ENCODE measurements at places on chromosomes 11 and 22.

GRCh38 chr11:86660088-86660487 lies 12.3 kb downstream of the ME3 start:
- no peak for DNase-seq

GRCh38 chr11:45209891-45210699 lies 63.7 kb downstream of the PRDM11 start:
- peak; percentile 74 for DNase-seq

DNA sequence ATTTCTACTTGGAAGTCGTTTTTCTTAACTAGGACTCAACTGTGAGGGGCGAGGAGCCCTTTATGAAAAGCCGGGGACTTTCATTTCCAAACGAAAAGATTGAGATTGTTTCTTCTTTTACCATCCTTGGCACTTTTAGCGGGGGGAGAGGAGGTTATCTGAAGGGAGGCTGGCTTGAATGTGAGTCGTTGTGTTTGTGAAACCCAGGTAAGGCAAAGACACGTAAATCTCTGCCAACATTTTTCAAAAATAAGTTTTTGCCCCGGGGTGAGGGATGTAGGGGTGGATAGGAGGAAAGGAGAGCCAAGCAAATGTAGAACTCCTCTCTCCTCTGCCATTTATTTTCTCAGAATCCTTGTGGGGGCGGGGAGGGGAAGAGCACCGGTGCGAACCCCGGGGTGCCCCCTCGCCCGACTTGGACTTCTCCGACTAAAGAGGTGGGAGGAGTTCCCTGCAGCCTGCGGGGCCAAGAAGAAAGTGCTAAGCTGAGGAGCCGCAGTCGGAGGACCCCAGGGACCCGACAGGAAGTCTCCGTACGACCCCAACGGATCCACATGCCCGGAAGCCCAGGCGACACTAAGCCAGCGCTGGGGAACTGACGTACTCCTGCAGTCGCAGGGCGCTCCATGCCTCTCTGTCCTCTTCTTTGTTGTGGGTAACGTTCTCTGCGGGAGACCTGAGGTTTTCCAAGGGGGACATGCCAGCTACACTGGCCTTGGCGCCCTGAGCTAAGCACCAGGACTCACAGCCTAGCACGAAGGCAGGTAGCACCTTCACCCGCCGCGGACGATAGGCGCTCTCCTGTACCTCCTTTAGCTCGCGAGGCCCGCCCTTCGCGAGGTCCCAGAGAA lies 2.4 kb upstream of the WT1 start:
- no peak for DNase-seq

GRCh38 chr11:33606762-33607161 lies 93.9 kb downstream of the C11orf91 start:
- no peak for DNase-seq

GRCh38 chr11:10309163-10310093 lies 4.6 kb downstream of the ADM start:
- DNase-seq = peak; percentile 41

DNA sequence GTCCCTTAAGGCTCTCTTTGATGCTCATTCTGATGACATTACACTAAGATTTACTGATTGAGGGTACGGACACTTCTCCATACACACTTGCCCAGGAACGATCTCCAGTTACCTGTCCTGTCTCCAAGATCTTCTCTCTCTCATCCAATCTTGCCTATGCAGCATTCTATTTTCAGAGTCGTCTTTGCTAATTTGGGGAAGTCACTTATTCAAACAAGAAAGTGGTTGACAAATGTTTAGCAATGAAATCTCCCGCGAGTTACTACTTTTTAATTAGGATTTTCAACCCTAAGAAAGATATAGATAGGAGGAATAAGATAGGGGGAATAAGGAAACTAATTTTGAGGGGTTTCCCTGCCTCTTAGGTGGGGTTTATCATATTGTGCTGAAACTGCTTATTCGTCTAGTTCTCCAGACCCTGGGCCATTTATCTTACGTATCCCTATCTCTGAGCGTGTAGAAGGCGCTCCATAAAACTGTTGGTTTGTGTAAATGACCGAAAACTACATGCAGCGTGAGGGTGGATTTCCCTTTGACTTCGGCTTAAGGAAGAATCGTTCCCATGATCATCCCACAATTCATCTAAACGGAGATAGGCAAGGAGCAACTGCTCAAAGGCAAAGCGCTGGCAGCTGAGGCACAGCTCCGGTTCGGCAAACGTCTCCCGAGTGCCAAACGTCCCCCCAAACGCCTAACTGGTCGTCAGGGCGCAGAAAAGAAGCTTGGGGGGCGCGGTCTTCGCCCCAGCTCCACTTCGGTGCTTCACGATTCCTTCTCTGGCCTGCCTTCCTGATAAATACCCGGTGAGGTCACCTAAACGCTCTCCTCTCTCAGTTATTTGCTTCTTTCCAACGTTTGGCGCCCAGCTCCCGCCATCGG lies 804 bp downstream of the APIP start:
- DNase-seq = no peak

GRCh38 chr22:37932821-37933578 lies 20.4 kb downstream of the C22orf23 start:
- no peak for DNase-seq

DNA sequence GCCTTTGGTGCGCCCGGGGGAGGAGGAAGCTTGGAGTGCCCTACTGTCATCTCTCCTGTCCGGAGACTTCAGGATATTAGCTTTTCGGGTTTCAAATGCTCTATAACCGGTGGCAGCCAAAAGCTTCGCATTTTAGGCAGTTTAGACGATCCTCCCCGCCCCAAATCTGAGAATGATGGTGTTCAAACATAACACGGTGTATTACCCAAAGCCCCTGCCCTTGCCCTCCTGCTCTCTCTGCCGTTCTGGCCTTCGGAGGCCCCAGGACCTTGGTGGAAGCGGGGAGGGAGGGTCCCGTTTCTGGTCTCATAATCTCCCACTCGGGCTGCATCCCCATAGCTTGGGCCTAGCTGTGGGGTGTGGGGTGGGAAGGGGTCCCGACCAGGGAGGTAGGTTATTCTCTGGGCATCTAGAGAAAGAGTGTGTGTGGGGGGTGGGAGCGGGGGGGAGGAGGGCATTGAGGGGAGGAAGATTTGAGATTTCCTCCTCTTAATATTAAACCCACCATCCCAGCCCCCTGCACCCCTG lies 2.3 kb downstream of the PKNOX2 start:
- no peak for DNase-seq

DNA sequence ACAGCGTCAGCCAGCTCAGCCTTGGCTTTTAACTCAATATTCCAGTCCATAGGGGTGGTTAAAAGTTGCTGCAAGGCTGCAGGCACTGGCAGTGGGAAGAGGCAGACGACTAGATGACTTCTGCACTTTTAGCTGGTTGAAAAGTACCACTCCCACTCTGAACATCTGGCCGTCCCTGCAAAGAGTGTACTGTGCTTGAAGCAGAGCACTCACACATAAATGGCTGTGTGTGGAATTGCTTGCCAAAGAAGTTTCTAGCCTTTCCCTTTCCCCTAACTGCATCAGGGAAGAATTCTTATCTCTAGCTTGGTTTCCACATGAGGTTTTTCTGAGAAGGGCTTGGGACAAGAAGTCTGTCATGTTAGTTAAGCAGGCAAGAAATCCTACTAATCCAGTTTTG lies 5.1 kb upstream of the PHLDB1 start:
- no peak for DNase-seq

DNA sequence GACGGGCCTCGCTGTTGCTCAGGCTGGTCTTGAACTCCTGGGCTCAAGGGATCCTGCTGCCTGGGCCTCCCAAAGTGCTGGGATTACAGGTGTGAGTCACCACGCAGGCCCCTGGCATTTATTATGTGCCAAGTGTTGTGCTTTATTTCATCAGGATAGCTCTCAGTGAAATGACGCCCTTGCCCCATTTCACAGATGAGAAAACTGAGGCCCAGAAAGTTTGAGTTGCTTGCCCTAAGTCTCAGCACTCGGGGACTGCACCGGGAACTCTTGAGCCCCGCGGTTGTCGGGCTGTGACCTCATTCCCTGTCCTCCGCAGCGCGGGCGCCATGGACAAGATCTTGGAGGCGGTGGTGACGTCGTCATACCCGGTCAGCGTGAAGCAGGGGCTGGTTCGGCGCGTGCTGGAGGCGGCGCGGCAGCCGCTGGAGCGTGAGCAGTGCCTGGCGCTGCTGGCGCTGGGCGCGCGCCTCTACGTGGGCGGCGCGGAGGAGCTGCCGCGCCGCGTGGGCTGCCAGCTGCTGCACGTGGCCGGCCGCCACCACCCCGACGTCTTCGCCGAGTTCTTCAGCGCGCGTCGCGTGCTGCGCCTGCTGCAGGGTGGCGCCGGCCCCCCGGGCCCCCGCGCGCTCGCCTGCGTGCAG lies 7.3 kb downstream of the USP35 start:
- DNase-seq = no peak

- DNase-seq = no peak
These were observed 331.8 kb upstream of the MPPED2 start for GRCh38 chr11:30917859-30918478.

DNA sequence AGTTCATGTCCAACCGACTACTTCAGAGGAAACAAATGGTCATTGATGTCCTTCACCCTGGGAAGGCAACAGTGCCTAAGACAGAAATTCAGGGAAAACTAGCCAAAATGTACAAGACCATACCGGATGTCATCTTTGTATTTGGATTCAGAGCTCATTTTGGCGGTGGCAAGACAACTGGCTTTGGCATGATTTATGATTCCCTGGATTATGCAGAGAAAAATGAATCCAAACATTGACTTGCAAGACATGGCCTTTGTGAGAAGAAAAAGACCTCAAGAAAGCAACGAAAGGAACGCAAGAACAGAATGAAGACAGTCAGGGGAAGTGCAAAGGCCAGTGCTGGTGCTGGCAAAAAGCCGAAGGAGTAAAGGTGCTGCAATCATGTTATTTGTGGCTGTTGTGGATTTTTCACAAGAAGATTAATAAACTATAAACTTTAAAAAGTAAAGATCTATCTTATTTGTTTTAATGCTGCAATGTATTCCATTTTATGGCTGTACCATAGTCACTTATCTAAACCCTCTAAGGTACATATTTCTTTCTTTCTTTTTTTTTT lies 20.1 kb upstream of the HIPK3 start:
- DNase-seq = no peak

GRCh38 chr22:22079404-22080148 lies 97.0 kb upstream of the TOP3B start:
- no peak for DNase-seq

GRCh38 chr11:131624531-131624930 lies 254.1 kb downstream of the NTM start:
- DNase-seq = no peak

DNA sequence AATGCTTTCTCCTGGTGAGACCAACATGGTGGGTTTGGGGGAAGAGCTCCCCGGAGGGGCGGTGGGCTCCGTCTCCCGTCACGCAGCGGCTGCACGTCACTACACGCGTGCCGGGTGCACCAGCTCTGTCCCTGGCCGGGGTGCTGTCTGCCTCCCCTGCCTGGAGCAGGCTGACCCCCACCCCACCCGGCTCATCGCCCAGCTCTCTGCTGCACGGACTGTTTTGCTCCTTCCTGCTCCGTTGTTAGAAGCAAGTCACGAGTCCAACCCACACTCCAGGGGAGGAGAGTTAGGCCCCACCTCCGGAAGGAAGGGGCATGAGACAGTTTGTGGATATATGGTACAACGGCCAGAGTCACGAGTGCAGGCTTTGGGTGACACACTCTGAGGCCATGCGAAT lies 364.9 kb downstream of the BRD1 start:
- no peak for DNase-seq

- DNase-seq = no peak
These were observed 31.7 kb upstream of the TMPRSS4 start for GRCh38 chr11:118045191-118045590.

GRCh38 chr11:88553204-88553603 lies 215.7 kb upstream of the CTSC start:
- DNase-seq = no peak

DNA sequence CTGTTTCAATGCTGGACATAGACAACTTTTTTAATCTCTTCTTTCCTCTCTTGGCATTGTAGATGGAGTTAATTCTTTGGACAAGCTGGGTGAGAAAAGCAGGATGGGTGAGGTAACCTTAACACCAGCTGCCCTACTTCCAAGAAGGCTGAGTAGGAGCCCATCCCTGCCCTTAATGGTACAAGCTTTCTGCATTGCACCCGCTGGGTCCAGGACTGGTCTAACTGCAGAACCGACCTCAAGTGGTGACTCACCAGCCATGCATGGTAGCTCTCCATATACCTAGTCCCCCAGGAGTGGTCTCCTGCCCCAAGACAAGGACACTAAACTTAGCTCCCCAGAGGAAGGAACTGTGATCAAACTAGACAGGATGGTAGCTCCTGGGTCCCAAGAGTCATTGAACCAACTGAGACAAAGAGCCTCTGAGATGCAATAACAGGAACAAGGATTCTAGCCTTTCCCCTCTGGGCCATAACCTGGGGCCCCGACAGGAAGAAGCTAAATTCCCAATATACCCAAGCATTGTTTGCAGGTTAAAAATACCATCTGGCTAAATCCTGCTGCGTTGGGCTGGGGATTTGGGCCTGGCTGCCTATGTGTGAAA lies 32.1 kb downstream of the RPL27A start:
- DNase-seq = no peak

DNA sequence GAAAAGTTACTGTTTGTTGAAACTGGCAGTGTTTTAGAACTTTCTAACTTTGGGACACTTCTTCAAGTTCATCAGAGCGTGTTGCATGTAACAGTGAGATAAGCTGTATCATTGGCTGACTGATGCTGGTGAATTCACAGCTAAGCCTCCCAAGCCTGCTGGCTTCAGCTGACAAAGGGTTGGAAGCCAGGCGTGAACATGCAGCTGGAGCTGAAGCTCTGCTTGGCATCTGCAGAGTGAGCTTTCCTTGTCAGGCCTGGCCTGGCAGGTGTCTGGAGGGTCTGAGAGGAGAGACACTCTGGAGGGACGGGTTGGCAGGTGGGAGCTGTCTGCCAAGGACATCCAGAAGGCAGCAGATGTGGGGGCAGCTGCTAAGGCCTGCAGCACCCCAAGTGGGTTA lies 1.5 kb downstream of the AMPD3 start:
- no peak for DNase-seq

- DNase-seq = no peak
These were observed 87.5 kb upstream of the LMO1 start for GRCh38 chr11:8351223-8351622.

DNA sequence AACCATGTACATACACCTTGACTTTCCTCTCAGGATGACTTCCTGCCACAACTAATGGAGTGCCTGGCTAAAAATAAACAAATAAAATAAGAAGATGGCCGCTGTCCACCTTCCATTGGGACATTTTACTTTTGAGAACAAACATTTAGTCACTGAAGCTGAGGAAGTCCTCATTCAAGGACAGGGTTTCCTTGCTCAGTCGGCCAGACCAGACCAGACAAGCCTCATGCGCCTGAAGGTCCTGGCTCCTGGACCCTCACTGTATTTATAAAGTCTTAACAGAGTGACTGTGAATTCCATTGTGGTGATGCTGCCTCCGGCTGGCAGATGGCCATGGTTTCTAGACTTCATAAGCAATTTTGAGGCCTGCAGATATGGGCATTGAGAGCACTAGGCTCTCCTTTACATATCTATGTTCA lies 114.5 kb downstream of the MAML2 start:
- DNase-seq = no peak

DNA sequence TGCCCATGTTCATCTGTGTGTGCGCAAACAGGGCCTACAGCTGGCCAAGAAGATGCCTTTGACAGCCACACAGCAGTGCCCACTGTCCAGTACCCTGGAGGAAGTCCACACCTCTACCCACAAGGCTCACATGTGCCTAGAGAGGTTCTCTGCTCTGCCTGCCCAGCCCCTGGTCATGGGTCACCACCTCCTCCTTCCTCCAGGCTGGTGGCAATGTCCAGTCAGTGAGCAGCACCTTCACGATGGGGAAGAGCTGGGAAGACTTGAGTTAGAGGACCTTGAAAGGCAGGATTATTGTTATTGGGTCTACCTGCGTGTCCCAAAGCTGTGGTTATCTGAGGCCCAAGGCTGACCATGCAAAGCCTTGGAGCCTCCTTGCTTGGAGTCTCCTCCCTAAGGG lies 28.4 kb upstream of the TTC12 start:
- DNase-seq = no peak

- no peak for DNase-seq
These were observed 11.5 kb downstream of the VSTM5 start for GRCh38 chr11:93838967-93839366.

All from amygdala (tissue), 56 donors.